ENCODE measurements at places on chromosomes 11 and 22.

GRCh38 chr11:9028581-9028980, 24.8 kb upstream of the NRIP3 start:
- DNase-seq: no peak

GRCh38 chr11:43895601-43896000, 15.0 kb downstream of the ALKBH3 start:
- DNase-seq: no peak

- no peak for DNase-seq
These were observed 16.2 kb downstream of the LRRC32 start for GRCh38 chr11:76654298-76654851.

- no peak for DNase-seq
These were observed 4.4 kb upstream of the MUC5AC start for GRCh38 chr11:1153105-1153950.

- DNase-seq: no peak
These were observed 364.3 kb downstream of the LARGE1 start for GRCh38 chr22:33555814-33556522.

DNA sequence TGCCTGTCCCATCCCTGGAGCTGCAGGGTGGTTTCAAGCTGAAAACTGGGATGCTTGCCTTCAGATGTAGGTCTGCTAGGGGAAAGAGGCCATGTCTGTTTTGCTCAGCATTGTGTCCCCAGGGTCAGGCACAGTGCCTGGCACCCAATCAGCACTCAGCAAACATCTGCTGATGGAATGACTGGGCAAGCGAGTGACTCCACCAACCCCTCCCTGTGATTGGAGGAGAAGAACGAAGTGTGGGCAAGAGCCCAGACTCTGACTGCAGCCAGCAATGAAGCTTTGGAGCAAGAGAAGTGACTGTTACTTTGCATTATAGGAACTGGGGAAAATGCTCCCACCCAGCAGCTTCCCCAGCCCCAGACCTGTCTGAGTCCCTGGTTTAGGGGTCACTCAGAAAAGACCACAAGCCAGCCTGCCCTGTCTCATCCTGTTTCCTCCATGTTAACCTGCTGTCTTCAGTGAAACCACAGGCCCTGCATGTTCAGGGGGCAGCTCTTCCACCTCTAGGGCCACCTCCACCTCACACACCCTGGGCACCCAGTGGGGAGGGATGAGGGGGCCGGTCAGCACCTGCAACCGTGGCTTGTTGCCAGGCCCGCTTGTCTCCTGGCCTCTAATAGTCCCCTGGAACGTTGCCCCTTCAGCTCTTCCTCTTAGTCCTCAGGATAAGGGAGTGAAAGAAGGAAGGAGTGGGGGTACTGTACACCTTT, 147.4 kb downstream of the TRIM29 start:
- no peak for DNase-seq

GRCh38 chr11:71209181-71209580, 43.2 kb downstream of the SHANK2 start:
- DNase-seq: no peak

DNA sequence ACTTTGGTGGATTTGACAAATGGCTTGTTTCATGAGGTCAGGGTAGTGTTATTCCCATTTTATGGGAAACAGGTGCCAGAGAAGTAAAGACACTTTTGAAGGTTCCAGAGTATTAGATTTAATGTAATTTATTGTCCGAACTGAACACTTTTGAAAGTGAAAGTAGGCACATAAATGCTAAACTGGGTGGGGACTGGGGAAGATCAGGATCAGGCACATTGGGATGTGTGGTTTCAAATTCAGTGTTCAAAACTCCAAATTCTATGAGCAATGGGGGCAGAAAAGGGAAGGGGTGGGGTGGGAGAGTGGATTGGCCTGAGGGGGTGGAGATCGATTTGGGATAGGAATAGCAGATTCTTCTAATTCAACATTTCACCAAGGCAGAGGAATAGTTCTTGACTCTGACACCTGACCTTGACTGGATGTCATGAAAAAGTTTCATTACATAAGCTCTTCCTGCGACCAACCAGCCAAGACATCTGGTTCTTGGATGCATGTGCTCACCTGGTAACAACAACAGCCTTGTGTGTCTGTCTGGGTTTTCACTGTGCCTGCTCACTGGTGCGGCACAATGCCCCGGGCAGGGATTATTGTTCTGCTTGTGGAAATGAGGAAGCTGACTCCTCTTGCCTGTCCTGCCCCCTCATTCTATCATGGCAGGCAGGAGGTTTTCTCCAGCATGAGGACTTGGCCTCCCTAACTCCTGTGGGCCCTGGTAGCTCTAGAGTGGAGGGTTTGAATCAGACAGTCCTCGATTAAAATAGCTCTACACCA, 10.8 kb downstream of the PPFIBP2 start:
- no peak for DNase-seq

DNA sequence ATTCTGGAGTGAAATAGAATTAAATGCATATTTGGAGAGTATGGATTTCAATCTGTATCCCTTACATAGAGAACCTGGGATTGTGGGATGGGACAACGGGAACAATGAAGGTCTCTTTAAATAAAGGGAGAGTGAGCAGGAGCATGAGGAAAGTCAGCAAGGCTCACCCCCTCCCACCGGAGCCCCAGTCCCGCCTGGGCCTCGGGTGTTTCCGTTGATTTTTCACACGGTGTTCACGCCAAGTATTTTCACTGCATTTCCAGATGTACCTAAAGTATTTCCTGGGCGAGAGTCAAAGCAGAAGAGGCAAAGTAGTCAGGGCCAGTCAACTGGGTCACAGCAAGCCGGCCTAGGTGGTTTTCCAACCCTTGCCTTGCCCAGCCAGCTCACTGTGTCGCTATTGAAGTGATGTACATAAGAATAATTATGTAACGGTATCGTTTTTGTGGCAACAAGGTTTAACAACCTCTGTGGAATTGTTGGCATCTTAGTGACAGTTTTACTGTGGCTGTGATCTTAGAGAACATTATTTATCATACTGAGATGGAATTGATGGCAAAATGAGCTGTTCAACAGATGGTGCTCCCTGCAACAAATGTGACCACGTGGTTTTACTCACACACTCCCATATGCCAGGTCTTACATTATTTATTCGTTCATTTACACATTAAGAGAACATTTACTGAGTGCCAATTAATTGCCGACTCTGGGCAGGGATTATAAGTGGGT, 177.3 kb downstream of the ADAMTS15 start:
- no peak for DNase-seq

All from stimulated activated CD4-positive, alpha-beta T cell treated with anti-CD3 and anti-CD28 coated beads, Interleukin-4, amount 100 ng/mL, for 4 hours (primary cell).